GM04503 (cell line): ENCODE measurements at places on chromosomes 4 and X.

DNA sequence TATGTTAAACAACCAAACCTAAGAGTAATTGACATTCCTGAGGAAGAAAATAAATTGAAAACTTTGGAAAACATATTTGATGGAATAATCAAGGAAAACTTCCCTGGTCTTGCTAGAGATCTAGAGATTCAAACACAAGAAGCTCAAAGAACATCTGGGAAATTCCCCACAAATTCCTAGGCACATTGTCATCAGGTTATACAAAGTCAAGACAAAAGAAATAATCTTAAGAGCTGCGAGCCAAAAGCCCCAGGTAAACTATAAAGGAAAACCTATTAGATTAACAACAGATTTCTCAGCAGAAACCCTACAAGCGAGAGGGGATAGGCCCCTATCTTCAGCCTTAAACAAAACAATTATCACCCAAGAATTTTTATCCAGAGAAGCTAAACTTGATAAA lies 1082.0 kb upstream of the IGFBP7 start:
- DNase-seq, result no peak

DNA sequence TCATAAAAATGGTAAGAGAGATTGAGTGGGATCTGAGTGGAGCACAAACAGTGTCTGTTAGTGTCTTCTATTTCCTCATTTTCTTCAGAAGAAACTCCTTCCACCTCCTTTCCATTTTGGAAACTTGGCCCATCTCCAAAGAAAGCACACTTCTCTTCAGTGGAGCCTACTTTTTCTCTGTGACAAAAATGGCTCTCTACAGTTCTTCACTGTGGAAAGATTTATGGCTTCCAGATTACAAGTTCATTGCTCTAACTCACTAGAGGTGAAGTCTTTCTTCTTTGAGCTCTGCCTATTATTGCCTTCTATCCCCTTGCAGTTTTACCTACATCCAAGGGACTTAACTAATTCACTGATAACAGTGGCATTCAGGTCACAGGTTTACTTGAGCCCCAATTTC lies 325.8 kb downstream of the ANTXR2 start:
- DNase-seq, result no peak

GRCh38 chrX:34654696-34655490 lies 2.2 kb downstream of the TMEM47 start:
- DNase-seq, result no peak

DNA sequence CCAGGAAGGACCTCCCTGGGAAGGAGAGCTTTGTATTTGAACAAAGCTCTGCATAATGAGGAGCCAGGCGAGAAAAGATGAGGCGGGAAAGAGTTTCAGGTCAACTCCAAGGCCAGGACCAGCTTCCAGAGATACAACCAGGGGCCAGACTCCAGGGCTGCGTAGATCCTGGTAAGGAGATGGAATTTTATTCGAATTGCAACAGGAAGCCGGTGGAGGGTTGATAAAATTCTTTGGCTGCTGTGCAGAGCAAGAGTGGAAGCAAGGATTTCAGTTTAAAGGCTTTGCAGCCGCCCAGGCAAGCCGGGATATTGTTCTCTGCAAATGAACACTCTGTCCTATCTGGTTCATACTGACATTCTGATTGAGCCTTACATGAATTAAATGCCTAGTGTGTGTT lies 40.2 kb upstream of the CBR4 start:
- DNase-seq, result no peak

DNA sequence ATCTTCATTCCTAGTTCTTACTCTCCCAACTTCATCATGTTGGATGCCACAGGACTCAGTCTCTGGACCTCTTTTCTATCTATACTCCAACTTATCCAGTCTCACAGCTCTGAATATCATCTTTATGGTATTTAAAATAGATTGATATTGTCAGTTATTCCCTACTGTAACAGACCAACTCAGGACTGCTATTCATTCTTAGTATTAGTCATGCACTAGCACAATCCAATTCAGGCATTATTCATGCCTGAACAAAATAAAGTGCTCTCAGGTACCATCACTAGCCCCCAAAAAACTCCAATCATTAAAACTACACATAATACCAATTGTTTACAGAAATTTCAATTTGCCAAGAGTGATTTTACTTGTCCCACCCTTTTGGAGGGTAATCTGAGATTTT lies 37.7 kb downstream of the FRYL start:
- no peak for DNase-seq

- DNase-seq, result no peak
Measured at GRCh38 chr4:6873792-6874461, 35.7 kb upstream of the TBC1D14 start.

DNA sequence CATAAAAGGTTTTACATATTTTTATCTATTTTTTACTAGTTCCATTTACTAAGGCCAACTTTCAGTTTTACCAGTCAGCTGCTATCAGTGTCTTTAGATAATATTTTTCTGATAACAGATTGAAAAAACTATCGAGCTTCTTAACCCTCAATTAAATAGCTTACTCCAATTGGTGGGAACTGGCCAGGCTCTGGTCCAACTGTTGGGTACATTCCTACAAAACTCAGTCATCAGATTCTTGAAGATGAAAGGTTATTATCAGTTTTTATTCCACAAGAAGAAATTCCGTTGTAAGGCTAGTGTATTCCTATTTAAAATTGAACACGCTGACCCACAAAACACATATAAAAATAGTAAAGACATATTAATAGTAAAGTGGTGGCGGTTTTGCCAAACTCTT lies 346.2 kb downstream of the MAPK10 start:
- DNase-seq, result no peak
